Inflammatory macrophage (primary cell): ENCODE measurements at places on chromosomes 6 and 20.

DNA sequence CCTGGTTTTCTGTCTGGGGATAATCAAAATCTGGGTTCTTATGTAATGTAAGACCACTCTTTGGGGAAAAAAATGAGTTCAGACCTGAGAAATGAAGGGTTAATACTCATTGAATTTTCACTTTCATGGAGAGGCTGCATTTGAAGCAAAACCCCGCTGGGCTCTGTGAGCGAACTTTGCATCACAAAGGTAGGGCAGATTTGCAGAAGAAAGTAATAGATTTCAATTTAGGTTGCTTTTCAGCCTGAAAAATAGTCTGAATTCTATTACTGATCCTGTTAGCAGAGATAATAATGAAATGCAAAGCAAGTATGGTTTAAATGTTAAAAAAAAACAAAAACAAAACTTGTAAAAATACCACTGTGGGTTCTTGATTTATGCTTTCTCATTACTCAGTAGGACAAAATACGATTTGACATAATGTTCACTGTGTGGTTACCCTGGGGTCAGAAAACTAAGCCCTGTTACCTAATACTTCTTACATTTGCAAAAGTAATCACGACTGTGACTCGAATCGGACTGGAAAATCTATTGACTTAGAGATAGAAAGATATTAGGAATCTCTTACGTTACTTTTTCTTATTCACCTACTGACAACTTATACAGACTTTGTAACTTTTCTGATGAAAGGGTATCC, 72.2 kb downstream of the UST start:
- no peak for DNase-seq

- no peak for DNase-seq
Observed at GRCh38 chr6:161917645-161918044, 643.8 kb upstream of the AGPAT4 start.

- DNase-seq, result no peak
Observed at GRCh38 chr6:10389739-10390494, 25.0 kb downstream of the TFAP2A start.

DNA sequence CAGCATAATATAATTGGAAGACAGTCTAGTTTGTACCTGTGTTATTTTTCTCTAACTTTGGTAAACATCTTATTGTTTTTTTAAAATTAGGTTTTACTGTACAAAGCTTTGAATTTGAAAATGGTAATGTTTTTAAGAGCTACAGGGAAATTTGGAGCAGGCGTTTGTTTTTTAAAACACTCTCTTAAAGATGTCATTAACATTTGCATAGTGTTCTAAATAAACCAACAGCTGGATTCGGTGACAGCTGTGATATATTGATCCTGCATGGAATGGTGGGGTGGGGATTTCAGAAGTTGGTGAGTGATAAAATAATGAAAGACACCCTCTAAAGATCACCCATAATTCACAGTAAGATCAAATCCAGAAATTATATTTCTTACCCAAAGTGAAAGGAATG, 97.9 kb upstream of the PRL start:
- no peak for DNase-seq

GRCh38 chr6:89082486-89082891, 1.9 kb downstream of the PNRC1 start:
- peak; percentile 11 for DNase-seq

GRCh38 chr6:11598687-11599086, 61.1 kb downstream of the TMEM170B start:
- peak; percentile 81 for DNase-seq

DNA sequence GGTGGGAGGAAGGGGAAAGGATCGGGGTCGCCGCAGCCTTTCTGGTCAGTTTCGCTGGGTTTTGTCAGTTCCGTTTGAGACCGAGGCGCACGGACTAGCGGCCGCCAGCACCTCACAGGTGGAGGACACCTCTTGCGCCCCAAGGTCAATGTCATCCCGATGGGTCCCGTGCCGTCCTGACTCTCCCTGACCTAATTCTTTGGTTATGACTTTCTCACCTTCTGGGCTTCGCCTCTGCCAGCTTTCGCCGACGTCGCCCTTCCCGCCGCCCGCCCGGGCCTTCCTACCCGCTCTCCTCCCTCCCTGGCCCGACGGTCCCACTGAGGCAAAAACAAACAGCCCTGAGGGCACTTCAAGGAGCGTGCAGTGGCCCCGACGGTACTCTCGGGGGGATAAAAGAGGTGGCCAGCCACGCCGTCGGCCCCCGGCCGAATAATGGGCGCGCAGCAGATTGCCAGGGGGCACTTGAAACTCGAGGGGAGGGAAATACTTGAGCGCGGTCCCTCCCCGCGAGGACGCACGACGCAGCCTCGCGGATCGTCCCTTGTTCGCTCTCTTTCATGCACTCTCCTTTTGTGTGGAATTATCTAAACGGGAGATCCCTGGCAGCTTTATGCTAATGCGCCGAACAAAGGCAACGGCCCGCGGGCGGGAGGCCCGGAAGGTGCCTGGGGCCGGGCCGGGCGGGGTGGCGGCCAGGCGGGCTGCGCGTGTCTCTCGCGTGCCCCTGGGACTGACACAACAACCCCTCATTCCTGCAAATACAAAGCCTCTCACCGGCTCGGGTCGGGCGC, 3.9 kb upstream of the INSM1 start:
- DNase-seq, result no peak

- no peak for DNase-seq
Observed at GRCh38 chr6:163367497-163368183, 46.9 kb upstream of the QKI start.

DNA sequence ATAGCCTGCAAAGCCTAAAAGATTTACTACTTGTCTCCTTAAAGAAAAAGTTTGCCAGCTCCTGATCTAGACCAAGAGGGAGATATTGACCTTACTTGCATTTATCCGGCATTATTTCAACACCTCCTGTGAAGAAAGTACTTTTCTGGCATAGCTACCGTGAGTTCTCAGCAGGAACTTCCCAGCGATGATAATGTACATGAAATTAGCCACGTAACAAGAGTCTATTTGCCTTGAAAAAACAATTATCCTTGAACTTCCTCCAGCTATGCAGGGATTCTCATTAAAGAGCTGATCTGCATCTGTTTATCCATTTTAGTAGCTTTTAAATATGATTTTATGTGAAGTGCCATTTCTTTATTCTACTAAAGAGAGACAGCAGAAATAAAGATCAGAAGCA, 41.7 kb downstream of the ALDH5A1 start:
- DNase-seq, result no peak

DNA sequence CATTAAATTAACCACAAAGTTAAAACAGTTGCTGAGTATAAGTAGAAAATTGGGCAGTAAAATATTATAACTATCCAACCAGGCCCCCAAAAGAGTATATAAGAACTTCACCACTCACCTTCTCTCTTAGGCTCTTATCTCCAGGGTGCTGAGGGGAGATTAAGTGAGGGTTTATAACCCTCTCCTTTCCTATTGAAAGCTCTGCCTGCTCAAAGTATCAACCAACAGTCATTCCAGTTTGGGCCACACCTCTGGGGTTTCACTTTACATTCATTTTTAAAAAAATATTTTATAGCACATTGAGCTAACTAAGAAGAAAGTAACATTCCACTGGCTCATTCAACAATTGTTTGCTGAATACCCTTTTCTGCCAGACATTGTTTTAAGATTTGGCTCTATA, 22.1 kb downstream of the GSTA4 start:
- no peak for DNase-seq

GRCh38 chr6:33199687-33200218, 712 bp downstream of the RXRB start:
- DNase-seq, result peak; percentile 78

DNA sequence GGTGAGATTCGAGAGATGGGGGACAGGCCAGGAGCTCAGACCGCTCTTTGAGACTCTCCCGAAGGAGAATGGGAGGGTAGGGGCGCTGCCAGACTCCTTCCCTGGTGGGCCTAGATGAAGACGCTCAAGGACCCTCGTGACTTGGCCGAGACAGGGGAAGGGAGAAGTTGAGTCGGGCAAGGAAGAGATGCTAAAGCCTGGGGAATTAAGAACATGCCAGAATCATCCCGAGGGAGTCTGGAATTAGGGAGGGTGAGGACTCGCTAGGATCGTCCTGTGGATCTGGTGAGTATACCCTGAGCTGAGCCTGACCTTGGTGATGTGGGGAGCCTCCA, 529 bp downstream of the UBE2C start:
- peak; percentile 5 for DNase-seq

- DNase-seq, result no peak
Observed at GRCh38 chr20:24775966-24776365, 173.1 kb upstream of the CST7 start.

DNA sequence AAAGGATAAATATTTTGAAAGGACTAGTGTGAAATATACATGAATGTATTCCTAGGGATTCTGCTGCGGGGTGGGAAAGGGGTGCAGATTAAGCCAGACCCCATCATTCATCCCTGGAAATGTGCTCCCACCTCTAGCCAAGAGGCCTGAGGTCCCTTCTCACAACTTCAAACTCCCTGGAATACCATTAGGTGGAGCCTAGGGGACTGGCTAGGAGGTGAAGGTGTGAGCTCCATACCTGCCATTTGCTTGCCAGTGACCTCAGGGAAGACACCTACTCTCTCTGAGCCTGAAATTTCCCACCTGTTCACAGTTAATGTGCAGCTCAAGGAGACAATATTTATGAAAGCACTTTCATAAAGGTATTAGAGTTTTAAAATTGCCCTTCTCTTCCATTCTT, 4.7 kb upstream of the CCN2 start:
- DNase-seq, result no peak

DNA sequence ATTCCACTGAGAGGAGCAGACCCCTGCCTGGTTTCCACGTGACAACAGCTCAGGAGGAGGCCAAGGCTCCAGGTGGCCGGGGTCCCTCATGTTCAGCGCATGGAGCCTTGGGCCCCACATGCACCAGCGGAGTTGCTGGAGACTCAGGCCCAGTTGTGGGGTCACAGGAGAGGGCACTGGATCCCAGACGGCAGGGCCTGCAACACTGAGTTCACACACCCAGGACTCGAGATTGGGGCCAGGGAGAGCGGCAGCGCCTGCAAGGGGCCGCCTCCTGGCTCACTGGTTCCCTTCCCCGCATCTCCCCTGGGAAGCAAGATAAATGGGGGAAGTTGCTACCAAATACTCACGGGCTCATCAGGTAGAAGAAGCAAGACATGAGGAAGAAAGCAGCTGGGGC, 348.1 kb downstream of the ZFAND3 start:
- DNase-seq, result no peak

DNA sequence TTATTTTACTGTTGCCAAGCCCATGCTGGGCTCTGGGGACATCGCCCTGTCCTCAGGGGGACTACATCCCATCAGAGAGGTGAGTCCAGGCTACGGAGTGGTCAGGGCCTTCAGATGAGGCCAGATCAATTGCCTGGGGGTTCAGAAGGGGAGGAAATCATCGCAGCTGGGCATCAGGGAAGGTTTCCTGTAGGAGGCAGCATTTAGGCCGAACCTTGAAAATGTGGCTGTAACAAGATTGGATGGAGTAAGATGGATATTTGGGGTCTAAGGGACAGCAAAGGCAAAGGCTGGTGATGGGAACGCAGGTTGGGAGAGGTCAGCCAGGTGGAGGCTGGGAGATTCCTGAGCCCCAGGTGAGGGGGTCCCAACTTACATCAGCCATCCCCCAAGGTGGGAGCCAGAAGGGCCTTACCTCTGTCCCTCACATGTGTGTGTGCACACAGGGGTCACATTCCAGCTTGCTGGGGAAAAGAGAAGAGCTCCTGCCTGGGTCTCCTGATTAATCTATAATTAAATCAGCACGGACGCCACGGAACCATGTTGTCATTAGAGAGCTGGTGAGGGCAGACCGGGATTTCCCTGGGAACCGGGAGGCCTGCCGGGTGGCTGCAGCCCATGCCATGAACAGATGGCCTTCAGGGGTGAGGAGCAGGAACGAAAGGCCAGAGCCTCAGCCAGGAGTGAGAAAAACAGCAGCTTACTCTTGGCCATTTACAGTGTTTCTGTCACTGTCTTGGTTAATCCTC, 30.5 kb upstream of the DLGAP4 start:
- no peak for DNase-seq

GRCh38 chr6:70547313-70547712, 19.4 kb upstream of the SDHAF4 start:
- no peak for DNase-seq

- no peak for DNase-seq
Observed at GRCh38 chr6:133740218-133740617, 148.7 kb upstream of the TCF21 start.

DNA sequence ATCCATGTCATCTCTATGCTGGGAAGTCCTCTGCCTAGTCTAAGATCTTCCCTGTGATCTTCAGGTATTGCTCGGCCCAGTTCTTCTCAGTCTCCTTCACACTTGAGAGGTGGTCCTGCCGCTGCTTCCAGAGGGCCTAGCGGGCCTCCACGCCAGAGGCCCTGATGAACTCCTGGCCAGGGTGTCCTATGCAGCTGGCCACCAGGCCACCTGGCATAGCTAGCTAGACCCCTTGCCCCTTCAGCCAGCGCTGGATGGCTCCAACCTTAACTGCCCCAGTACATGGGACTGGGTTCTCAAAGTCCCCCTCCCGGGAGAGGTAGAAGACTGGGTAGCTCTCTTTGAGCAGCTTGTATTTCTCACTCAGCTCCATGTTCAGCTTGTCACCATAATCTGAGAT, 81.1 kb downstream of the ZFP64 start:
- no peak for DNase-seq

DNA sequence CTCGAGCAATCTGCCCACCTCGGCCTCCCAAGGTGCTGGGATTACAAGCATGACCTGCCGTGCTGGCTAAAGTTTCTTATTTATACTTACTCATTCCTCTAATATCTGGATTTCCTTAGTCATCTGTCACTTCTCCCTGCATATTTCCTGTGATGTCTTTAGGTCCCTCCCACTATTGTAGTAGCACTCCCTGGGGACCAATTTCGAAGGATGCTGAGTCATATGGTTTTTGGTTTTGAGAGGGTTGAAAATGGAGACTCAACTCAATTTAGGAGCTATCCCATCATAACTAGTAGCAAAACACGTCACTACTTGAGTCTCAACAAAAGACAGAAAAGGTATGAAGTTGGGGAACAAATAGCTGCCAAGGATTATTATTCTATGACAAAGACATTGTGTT, 20.2 kb downstream of the MCUR1 start:
- no peak for DNase-seq

- DNase-seq, result peak; percentile 23
Observed at GRCh38 chr6:139271056-139271455, 20.7 kb downstream of the TXLNB start.

DNA sequence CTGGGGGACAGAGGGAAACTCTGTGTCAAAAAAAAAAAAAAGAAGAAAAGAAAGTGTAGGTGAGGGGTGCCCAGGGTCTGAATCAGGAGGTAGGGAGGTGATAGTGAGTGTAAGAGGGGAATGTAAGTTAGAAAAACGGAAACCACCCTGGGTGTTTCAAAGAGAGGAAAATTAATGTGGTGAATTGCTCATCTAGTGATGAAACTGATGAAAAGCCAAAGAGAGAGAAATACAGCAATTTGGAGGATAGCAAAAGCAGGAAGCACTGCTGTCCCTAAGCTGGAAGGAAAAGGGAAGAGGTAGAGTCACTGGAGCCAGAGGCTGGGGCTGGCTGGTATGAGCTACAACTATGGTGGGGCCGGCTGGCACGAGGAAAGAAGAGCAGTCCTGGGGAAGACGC, 85.0 kb upstream of the CEP85L start:
- DNase-seq, result no peak

DNA sequence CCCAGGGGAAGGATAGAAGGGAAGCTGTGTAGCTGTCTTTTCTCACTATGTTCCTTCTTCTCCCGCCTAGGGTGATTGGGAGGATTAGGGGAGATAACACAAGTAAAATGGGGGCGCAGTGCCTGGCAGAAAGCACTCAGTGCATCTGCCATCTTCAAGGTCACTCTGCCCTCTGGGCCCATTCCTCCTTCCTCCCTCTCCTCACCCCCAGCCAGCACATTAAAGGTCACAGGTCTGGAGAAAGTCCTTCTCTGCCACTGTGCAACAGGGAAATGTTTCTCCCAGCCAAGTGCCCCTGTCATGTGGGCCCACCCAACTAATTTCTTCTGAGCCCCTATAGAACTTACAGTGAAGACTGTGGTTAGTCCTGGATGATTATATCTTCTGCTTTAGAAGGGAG, 45.8 kb downstream of the CLIC5 start:
- DNase-seq, result no peak
